ENCODE measurements at places on chromosomes 2 and 18.

DNA sequence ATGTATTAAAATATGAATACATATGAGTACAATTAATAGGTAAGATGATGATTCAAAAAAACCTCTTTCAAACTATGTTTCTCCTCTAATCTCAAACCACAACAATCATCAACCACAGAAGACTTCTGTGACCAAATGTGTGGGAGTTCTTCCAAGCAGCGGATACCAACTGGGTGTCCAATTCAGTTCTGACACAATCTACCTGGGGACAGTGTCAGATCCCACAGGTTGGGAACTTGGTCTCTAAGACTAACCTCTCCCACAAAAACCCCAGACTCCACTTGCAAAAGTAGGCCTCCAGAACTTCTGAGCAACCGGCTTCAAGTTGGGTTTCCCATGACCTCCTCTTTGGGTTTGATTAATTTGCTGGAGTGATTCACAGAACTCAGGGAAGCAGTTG is 26.9 kb downstream of the FASTKD1 start:
- no peak for DNase-seq

GRCh38 chr18:3819961-3820360 is 370.0 kb downstream of the TGIF1 start:
- DNase-seq = no peak

- DNase-seq = no peak
Measured at GRCh38 chr2:112723547-112723940, 2.7 kb downstream of the NT5DC4 start.

DNA sequence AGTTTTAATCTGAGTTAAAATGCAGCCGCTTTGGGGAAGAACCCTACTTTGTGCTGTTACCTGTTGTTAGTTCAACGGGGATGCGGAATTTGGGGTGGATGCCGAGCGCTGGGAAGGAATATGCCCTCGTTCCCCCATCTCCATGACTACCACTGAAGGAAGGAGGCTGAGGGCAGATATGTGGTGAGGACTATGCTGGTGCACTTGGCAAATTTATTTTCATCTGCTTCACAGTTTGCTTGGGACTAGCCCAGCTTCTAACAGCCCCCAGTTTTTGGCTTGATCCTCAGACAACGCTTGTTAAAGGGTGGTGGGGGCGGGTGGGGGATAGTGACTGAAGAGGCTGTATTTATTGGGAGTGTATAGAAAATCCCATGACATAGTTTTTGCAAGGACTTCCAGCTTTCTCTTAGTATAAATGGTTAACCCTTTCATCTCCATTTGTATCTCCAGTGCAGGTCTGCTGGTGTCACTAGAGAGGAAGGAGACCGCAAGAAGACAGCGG is 100.8 kb downstream of the COLEC12 start:
- DNase-seq = no peak

DNA sequence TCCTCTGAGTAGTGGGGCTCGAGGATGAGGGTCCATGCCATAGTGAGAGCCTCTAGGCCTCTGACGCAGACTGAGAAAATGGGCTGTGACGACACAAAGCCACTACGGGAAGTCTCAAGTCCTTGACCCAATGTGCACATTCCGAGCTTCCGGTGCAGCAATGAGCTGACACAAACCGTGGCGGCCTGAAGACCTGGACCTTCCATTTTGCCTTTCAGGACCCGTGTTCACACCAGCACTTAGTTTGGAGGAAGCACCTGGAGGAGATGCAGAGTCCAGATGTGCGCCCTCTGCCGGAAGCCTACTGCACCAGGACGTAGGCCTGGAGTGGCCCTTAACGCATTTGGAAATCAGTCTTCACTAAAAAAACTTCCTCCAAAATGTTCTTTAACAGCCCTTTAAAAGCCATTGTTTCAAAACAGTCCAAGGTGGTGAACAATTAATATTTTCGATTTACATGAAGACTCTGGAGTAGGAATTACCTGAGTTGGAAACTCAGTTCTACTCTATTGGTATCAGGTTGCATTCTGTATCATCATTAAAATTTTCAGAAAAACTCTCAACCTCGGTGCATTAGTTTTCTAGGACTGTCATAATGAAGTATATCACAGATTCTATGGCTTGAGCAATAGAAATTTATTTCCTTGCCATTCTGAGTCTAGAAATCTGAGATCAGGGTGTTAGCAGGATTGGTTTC is 33.9 kb downstream of the BMP10 start:
- peak; percentile 30 for DNase-seq

- DNase-seq = peak; percentile 49
Measured at GRCh38 chr18:44229693-44230108, 451.0 kb upstream of the SETBP1 start.

DNA sequence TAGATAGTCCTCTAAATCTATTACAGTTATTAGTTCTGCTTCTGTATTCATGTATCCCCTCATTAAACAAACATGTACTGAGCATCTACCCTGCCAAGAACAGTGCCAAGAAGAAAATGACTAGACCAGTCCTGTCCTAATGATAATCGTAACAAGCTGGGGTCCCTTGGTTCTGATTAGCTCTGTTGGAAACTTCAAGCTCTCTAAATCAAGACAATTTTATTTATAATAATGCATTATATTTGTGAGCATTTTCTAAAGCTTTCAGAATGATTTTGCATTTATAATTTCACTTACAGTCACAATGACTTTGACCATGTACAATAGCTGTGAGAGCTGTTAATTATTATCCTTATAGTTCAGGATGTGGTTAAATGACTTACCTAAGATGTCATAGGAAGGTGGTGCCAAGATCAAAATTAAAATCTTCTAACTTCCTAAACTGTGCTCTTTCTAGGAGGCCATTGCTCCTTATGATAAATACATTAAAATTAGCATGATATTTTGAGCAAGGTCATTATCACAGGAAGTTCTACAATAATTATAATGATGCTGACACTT is 336.5 kb upstream of the SLC39A10 start:
- no peak for DNase-seq

DNA sequence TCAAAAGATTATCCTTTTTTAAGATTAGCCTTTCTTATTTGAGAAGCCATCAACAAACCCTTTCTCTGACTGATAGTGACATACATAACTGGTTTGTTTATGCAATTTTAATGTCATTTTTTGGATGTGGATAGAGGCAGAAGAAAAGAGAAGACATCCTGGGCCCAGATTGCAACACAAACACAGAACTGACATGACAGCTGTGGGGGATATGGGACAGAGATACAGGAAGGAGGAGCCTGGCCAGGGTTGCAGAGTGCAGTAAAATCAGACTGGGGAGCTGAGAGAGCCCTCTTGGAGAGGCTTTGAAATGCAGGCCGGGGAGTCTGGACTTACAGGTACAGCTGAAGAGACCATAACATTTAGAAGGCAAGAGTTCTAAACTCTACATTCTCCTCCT is 65.1 kb downstream of the SIGLEC15 start:
- no peak for DNase-seq

- DNase-seq = peak; percentile 34
Measured at GRCh38 chr2:231701456-231702373, 6.6 kb upstream of the PTMA start.

DNA sequence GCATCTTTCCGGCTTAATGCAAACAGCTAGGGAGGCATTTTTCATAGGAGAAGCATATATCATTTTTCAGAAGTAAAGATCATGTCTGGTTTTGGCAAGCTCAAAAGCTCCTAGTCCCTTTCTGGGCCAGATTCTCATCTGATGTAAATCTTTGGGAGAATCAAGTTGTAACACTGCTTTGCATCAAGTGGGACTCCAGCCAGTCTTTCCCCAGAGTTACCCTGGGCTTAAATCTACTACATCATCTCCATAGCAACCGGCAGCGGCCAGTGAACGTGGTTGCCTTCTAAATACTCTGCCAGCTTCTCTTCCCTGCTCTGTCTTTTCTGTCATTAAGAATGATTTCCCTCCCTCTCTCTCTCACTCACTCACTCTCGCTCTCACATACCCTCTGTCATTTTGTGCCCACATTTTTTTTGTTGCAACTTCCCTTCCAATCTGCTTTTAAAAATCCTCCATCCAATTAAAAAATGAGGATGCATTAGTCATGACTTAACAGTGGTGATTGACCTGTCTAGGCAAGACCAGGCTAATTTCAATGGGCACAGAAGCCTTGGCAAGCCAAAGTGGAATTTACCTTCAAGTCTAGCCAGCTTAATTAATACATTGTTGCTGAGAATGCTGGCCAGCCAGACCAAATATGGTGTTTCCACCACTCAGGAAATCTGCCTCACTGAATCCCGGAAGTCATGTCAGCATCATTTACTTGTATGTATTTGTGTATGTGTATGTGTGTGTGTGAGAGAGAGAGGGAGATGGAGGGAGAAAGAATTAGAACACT is 93.0 kb downstream of the NRP2 start:
- no peak for DNase-seq

Data from HT1080 (cell line).